ENCODE measurements at places on chromosomes 6 and 20. TPM values are rescaled to one million over a fixed set of nuclear protein-coding genes. Genes with fewer than 3 reads are reported as not detected.

Gene PRDM13
- total RNA-seq, result not detected

GRCh38 chr20:51979226-51979625, 176.9 kb upstream of the SALL4 start:
- no peak for DNase-seq

Gene MDFI
- total RNA-seq, result not detected

DNA sequence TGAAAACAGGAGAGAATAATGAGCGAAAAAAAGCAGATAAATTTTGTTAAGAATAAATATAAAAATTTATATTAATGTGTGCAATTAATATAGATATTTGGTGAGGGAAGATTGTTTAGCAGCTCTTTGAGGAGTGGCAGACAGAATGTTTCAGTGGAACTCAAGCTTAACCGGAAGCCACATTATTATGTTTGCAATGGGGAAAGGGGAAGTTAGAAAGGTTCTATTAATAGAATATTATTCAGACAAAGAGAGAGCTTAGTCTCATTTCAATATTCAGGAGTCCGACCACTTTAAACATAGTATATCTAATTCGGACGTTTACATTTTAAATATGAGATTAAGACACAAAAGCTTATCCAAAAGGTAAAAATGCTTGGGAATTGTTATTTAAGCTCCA, 81.6 kb upstream of the KHDRBS2 start:
- no peak for DNase-seq

DNA sequence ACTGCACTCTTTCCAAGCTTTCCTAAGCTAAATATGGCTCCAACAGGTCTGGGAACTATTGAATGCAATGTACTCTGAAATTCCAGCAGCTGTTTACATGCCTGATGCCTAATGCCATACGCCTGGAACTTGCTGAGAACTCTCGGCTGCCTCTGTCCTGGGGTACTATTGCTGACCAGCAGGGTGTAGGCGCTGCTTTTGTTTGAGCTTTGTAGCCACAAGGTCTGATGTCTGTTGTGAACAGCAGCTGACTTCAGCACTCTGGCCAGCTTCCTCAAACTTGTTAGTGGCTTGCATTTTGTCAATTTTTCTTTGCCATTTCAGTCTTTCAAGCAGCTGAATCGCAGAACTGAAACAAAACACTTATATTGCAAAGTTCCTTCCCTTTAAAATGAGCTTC, 26.7 kb downstream of the SAYSD1 start:
- no peak for DNase-seq

GRCh38 chr20:32333988-32334885, 23.9 kb upstream of the ASXL1 start:
- DNase-seq, result peak; percentile 30

- no peak for DNase-seq
Measured at GRCh38 chr6:170128346-170128745, 162.5 kb downstream of the DLL1 start.

DNA sequence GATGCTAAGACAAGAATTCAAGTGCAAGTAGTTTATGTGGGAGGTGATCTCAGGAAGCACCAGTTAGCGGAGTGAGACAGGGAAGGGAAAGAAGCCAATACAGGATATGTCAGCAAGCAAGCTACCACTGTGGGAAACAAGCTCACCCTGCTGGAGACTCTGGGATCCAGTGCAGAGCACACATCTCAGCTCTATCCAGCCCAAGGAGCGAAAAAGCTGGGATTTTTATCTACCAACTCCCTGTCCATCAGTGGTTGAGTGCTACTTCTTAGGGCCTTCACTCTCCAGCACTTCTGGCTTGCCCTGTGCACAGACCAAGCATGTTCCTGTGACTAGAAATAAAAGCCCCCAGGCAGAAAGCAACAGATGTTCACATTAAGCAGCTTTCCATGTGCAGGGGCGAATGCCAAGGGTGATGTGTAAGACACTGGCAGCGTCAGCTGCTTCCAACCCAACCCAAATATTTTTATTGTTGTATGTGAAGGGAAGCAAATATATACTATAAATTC, 10.8 kb upstream of the RNF24 start:
- DNase-seq, result no peak
